CD4-positive, alpha-beta T cell treated with Interleukin-6 at 100 ng/mL for 8 hours (primary cell): ENCODE measurements at places on chromosomes 5 and 9.

DNA sequence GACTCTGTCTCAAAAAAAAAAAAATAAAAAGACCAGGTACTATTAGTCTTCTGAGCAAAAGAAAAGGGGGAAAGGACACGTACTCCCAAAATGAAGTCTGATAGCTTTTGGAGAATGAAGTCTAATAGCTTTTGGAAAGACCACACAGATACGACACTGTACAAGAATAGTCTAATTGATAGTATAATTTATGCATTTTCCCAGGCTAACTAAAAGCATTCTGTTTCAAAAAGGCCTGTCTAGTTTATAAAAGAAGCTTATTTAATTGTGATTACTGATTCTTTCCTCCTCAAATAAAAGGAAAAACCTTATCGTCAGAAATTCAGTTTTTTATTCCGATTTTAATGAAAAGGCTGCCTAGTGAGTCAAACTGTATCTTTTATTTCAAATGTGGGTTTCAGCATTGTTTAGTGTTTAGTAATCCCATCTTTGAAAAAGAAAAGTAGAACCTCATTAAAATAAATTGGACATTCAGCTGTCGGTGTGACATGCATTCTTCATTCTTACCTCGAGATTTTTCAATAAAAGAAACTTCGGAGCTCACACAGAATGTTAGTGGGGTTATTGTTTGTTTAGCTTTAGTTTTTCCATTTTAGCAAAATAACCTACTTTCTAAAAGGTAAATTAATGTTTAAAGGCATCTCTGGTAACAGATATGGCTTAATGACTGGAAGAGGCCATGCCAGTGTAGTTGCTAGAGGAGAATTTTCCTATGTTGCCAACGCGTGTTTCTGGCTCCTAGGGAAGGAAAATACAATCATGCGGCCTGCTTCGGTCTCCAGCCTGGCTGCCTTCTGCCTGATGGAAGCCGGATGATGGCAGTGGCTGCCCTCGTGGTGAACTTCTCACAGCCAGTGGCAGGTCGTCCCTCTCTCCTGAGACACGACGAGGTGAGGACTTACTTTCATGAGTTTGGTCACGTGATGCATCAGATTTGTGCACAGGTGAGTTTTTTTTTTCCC lies 70.0 kb downstream of the NLN start:
- DNase-seq: no peak

DNA sequence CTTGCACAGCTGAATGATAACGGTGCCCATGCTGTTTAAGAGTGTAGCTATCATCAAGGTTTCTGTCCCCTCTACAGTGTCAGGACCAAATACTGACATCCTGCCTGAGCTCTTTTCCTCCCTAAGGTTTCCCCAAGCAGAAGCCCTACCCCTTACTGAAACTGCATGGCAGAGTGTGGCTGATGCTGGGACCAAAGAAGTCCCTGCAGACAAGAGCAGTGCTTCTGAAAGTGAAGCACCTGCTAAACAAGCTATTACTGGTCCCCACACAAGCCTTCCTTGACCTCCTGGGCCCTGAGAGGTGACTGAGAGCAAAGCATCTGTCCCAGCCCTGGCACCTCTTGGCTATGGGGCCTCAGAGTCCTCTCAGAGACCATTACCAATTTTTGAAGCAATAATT lies 56.1 kb downstream of the CFAP90 start:
- no peak for DNase-seq

- DNase-seq: no peak
These were observed 176.5 kb downstream of the ARL15 start for GRCh38 chr5:54133917-54134316.

DNA sequence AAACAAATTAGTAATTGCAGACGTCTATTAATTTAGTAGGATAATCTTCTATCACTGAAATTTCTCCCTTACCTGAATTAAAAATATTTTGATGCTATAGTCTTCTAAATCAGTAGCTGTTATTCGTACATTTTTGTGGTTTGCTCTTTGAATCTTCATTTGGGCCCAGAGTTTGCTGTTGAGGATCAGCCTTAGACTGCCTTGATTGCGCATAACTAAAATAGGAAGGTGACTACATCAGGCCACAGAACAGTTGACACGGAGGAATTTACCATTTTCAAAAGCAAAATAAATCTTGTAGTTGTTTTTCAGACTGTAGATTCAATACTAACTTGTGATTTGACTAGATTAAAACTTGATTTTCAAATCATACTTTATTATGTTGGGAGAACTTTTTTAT lies 11.8 kb upstream of the NADK2 start:
- no peak for DNase-seq

DNA sequence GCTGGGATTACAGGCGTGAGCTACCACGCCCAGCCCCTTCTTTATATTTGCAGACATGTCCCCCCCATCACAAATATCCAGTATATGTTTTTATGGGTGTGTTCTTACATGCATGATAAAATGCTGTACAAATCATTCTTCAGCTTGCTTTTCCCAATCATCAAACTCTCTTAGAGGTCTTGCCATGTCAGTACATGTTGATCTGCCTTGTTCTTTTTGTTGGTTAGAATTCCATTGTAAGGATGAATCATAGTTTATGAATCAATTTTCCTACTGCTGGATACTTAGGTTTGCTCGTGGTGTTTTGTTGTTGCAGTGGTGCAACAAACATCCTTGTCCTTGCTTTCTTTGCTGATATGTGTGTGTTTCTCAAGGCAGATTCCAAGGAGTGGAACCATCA lies 79.9 kb upstream of the NEURL1B start:
- DNase-seq: no peak

- no peak for DNase-seq
These were observed 17.8 kb downstream of the FBXO38 start for GRCh38 chr5:148401604-148402003.

DNA sequence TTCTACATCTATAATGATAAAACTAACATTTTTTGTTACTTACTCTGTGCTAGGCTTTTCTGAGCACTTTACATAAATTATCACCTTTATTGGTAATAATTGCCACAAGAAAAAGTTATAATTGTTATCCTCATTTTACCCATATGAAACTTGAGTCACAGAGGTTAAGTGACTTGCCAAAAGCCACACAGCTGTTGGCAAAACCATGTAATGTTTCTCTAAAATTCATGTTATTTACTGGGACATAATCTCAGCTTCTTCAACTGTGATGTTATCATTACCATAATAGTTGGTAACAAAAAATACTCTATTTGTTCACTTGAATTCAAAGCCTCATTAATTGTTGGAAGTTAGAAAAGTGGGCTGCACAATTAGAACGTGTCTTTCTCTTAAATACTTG lies 437.3 kb downstream of the BRINP1 start:
- no peak for DNase-seq

DNA sequence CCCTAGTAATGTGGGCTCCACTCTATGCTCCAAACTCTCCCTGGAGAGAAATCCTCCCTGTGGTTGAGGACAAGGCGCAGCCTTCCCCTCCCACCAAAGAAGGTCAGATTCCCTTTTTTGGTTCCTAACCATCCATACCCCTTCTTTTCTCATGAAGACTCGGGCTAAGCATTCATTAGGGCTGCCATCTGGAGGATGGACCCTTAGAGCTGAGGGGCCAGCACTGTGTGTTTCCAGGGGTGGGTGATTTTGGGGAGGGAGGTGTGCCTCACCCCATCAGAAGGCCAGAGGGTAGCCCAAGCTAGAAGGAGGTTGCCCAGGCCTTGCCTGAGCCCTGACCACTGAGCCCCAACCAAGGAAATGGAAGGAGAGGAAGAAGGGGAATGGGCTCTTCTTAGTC lies 36.8 kb downstream of the TGFBI start:
- no peak for DNase-seq

- DNase-seq: no peak
These were observed 16.9 kb upstream of the SLC22A4 start for GRCh38 chr5:132277256-132277655.

DNA sequence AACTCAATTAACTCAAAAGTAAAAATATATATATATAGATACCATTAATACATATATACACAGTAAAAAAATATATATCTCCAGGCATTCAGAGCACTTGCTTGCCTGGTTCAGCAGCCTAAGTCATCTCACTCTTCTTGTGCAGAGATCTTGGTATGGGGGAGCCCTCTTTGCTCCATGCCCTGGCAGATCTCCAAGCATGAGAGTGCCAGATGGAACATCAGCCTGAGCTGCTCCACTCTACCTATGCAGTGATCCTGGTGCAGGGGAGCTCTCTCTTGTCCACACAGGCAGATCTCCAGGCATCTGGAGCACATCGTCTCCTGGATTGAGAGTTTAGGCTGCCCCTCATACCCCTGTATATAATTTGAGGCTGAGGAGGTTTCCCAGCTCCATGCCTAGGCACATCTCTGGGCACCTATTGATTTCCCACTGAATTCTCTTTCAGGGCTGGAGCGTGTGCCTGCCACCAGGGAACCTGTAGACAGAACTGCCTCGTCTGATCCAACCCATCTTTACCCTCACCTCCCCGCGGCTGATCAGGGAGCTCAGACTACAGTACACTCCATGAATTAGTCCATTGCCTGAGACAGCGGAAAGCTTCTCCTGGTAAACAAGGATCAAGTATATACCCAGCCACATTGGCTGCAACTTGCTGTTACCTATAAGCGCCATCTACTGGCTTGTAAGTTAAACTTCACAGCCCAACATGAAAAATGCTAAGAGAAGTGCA lies 342.4 kb upstream of the GRIA1 start:
- no peak for DNase-seq

DNA sequence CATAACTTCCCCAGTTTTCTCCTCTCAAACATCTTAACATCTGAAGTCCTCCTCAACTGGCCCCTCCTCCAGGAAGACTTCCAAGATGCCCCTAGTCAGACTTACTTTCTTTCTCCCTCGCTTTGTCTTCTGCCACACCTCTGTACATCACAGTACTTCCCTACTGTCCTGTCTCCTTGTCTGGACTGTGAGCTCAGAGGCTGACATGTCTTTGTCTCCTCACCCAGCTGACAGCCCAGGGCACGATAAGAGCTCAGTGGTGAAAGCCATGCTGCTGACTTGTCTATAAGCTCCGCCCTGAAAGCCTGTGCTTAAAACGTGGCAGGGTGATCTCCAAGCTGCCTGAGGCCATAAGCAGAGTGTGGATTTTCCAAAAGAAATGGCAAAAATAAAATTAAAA lies 33.0 kb upstream of the SLC25A51 start:
- DNase-seq: no peak

- DNase-seq: no peak
These were observed 619 bp upstream of the APC start for GRCh38 chr5:112737070-112737462.

DNA sequence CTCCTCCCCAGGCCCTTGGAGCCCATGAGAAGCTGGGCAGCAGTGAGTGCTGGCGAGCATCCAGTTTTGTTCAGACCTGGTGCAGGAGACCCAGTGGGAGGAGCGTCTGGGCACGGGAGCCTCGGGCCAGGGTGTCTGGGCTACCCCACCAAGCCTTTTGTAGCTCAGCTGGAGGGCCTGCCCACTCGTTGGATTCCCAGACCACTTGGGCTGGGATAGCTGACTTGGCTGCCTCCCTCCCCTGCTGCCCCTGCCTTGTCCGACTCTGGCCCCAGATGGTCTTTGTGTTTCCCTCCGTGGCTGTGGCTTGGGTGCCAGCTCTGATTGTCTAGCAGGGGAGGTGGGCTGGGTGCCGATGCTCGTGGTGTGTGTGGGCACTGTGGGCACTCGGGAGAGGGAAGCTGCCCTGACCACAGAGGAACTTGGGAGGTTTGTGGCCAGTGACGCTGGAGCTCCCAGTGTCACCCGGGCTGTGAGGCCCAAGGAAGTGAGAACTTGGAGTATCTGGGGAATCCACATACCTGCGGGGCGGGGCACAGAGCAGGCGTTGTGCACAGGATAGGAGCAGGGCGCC lies 47.3 kb downstream of the WNK2 start:
- DNase-seq: no peak

GRCh38 chr9:88990041-88990728 lies 1.1 kb upstream of the S1PR3 start:
- no peak for DNase-seq

- no peak for DNase-seq
These were observed 239.2 kb upstream of the KIF2A start for GRCh38 chr5:62066761-62067277.

DNA sequence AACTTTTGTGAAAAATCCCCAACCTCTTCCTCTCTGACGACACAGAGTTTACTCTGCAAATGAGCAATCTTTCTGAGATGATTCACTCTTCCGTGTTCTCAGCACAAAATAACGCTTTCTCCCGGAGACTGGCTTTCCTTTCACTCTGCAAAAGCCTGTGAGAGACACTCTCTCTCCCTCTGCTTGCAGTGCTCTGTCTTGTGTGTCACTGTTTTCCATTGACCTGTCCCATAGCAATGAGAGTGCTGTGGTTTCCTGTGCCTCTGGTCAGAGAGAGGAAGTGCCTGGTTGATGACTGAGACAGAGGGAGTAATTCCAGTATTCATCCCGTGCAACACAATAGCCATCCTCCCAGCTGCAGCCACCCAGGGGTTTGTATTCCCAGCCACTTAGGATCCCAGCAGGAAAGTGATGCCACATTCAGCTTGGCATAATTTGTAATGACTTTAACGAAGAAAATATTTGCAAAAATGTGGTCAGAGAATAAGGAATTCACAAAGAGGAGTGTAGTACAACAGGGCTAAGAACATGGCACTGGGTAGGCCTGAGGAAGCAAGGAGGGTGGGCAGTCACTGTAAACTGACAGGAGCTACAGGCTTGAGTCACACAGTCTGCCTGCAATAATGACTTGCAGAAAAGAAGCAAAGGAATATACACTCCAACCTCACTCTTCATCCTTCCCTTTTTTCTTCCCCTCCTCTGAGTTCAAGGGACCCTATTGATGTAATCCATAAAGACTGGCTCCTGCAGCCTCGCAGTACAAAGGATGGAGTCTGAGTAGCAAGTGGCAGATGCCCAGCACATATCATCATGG lies 463.5 kb upstream of the RGMB start:
- no peak for DNase-seq

DNA sequence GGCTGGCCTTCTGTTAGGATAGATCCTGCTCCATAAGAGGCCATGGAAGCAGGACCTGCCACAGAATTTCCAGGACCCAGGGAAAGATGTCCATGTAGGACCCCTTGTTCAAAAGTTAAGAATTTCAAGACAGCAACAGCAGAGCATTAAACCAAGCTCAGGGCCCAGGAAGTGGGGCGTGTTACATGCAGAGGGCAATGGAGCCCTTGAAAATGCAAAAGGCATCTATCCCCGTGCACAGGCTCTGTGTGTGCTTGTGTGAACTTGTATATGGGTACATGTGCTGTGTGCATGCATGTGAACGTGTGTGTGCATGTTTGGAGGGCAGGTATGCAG lies 14.4 kb upstream of the NKD2 start:
- no peak for DNase-seq

DNA sequence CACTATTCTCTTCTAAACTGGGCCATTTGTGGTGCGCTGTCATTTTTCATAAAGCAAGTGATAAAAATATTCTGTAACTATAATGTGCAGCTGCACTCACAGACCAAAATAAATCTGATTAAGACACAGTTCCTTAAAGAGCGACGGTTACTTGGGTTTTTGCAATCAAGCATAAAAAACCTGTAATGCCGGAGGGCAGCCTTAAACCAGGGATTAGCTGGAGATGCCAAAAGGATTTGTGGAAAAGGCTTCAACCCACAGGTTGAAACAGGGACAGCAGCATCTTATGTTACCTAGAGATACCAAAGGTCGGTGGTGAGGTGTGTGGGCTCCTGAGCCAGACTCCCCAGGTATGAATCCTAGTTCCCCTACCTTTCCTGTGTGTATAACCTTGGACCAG lies 49.3 kb downstream of the CTNND2 start:
- DNase-seq: no peak

- no peak for DNase-seq
These were observed 73.6 kb downstream of the ANKRD55 start for GRCh38 chr5:56159521-56159947.
